ENCODE measurements at places on chromosomes 2 and 18.

DNA sequence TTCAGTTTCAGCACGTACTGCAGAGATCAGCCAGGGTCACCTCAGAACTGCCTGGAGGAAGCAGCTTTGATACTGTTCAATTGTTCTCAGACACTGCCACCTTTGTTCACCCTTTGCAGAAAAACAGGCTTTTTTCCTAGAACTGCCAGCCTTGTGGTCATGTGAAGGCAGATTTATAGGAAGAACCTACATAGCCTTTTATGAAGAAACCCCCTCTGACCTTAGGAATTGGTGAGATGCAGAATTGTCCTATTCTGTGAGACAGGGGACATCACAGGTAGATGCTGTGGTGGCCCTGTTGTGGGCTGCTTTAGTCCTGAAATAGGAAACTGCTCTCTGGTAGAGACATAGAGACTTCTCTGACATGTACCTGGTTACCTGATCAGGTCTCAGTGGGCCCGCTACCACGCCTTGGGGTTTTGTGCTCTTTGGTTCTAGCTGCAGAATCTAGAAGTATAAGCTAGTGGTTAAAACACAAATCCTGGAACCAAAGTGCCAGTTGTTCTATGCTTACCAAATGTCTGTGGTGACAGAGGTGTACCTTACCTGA, 206.6 kb downstream of the AGPS start:
- DNase-seq: no peak

DNA sequence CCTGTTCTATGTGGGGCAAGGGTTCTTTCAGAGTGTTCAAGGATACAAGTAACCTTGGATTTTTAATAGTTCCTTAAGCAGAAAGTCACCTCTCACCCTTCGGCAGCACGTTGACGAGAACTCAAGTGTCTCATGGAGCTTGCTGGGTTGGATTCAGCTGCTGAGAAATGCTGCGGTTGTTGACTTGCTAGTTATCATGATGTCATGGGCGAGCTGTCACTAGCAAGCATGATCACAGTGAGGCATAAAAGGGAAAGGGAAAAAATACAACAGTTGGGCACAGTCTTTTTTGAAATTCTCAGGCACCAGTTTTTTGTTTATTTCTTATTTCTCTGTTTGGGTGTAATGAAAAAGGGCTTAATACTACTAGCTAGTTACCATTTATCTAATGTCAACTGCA, 53.2 kb downstream of the ADCYAP1 start:
- no peak for DNase-seq

- no peak for DNase-seq
These were observed 1.1 kb downstream of the MYCN start for GRCh38 chr2:15941481-15941850.

GRCh38 chr2:196955036-196955435, 28.5 kb upstream of the PGAP1 start:
- no peak for DNase-seq

- no peak for DNase-seq
These were observed 248.5 kb upstream of the RND3 start for GRCh38 chr2:150735894-150736498.

- no peak for DNase-seq
These were observed 833.1 kb upstream of the CRIM1 start for GRCh38 chr2:35522450-35522849.

DNA sequence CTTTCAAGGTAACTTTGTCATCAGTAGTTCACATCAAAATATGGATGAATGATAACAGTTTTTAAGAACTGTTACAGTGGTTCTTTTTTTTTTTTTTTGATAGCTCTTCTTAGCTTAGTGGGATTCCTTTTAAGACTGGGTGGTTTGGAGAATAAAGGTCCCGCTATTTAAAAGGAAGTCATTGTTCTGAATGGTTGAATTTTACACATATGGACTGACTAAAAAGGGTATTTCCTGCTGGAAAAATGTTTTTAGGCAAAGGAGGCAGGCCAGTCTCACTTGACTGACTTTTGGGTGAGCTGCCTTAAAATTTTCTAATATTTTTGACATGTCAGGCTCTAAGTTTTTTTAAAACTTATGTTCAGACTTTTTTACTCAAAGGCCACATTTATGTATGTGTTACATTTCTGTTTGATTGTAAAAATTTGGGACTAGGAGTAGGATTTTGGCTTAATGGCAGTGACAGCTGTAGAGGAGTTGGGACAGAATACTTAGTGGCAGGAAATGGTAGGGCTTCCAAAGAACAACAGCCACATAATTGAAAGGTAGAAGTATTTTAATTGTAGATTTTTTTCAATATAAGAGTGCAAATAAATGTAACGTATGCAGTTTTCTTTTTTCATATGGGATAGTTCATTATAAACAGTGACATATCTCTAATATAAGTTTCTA, 13.7 kb downstream of the VAPA start:
- no peak for DNase-seq

DNA sequence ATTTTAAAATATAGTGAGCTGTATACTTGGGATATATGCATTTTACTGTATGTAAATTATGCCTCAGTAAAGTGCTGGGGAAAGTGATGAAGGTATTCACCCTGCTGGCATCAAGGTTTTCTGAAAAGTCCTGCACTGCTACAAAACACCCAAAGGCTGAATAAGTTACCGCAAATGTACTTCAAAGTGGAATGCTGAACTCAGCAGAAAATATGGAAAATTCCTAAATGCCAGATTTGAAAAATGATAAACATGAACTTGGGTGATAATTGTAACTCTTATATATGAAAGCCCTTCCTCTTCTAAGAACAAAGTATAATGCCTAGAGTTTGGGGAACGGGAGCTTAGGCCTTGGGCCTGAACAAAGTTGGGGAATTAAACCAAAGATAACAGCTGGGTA, 133.0 kb downstream of the GALNT1 start:
- DNase-seq: no peak

DNA sequence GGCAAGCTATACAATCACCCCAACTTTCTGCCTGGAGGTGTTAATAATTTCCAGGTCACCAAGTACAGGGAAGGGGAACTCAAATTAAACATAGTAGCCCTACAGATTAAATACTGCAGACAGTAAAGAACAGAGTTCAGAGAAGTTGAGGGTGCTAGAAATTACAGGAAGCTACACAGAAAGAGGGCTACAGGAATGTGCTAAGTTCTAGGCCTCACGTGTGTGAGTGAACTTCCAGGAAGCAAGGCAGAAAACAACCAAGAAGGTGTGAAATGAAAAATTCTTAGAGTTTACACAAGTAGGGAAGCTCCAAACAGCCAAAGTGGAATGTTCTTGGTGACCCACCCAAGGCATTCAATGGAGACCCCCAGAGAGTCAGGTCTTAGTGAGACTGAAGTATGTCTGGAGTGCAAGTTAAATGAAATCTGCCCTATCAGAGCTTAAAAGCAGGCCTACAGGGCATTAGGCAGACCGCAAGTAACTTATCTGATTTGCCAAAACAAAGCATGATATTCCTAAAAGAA, 58.1 kb upstream of the RNU4ATAC start:
- no peak for DNase-seq

DNA sequence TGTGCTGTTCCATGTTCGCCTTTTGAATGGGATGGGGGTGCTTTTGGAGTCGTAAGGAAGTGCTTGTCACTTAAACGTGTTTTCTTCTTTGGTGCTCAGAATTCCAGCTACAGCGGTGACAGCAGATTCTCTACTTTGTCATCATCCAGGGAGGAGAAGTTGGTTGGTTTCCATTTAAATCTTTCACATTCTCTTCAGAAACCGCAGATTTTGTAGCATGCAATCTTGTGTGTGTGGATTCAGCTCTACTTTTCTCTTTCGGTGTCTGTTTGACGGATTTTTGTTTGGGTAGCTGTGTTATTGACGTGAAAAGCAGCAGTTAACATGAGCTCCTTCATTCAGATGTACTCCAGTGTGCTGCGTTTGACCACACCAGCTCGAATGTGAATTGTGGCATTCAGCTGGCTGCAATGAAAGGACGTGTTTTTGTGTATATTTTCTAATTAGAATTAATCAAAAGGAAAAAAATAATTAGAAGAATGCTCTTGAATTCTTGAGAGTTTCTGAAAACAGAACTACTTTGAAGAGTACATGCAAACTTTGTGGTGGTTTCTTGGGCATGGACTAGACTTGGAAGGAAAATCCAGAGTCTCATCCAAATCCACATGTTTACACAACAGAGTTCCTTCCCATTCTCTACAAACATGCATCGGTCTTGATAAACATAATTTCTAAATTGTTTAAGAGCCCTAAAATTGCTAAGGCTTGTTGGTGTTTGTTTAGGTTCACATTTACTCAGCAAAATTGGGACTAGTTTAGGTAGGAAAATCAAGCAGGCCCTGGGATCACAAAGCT, 68.7 kb upstream of the RBM44 start:
- no peak for DNase-seq

DNA sequence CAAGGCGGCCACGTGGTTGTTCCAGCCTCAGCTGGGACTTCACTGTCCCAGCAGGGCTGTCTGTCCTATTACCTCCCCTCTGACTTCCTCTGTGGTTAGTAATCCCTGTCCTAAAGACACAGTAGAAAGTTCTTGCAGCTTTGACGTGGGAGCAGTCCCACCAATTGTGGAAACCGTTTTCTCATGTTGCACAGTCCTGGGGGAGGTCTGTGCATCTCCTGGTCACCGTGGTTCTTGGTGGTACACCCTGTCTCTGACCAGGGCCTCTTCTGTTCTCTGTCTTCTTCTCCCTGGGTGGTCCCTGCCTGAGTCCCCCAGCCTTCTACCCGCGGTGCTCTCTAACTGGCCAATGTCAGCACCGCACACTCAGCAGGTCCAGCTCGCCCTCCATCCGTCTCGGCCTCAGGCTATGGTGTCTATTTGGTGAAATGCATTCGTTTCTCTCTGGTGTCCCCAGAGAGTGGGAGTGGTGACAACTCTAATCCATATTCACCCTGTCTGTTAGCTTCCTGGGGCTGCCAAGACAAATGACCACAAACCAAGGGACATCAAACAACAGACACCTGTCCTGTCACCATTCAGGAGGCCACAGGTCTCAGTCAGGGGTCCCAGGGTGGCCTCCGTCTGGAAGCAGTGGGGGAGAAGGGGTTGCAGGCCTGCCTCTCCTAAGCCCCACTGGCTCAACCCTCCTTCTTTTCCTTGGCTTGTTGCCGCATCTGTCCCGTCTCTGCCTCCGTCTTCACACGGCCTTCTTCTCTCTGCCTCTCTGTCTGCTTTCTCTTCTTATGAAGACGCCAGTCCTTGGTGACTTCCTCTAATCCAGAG, 99.8 kb downstream of the SH3BP4 start:
- DNase-seq: no peak

DNA sequence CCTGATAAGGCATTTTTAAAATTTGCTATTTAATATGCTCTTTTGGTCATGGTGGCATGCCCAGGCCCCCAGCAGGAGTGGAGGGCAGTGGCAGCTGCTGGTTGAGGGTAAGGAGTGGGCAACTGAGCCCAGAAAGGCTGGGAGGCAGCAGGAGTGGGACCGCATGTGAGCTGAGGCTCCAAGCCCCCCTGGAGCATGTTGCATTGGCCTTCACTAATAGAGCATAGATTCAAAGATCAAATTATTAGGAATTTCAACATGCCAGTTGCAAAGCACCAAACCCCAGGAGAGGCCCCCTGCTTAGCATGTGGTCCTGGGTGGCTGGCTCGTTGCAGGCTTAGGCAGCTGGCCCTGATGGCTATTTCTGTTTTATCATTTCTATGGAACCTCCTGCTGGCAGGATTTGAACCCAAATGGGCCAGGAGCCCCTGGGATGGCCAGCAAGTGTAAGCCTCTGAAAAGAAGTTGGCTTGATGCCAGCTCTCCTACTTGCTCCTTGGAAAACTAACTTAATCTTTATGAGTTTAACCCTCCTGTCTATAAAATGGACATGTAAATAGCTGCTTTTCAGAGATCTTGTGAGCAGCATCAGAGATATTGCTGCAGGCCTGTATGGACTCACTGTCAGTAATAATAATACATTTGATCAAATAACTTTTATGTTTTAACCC, 42.1 kb upstream of the TMEM131 start:
- no peak for DNase-seq

- no peak for DNase-seq
These were observed 786.4 kb downstream of the RNF144A start for GRCh38 chr2:7703543-7704144.

- no peak for DNase-seq
These were observed 295.7 kb upstream of the TRIB2 start for GRCh38 chr2:12421046-12421445.

DNA sequence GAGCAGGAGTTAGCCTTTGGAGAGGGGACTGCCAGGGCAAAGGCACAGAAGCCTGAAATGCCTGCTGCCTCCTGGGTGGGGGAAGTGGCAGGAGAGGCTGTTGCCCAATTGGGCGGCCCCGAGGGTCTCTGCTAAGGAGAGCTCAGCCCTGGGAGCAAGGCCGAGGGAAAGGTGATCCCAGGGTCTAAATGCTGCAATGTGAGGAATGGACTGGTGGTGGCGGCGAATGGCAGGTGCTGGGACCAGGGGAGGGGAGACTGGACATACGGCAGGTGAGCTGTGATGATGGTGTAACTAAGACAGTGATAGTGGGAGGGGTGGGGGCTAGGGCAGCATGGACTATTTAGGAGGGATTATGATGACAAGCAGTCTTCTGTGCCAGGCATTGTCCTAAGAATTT, 104.0 kb downstream of the DYSF start:
- DNase-seq: no peak

DNA sequence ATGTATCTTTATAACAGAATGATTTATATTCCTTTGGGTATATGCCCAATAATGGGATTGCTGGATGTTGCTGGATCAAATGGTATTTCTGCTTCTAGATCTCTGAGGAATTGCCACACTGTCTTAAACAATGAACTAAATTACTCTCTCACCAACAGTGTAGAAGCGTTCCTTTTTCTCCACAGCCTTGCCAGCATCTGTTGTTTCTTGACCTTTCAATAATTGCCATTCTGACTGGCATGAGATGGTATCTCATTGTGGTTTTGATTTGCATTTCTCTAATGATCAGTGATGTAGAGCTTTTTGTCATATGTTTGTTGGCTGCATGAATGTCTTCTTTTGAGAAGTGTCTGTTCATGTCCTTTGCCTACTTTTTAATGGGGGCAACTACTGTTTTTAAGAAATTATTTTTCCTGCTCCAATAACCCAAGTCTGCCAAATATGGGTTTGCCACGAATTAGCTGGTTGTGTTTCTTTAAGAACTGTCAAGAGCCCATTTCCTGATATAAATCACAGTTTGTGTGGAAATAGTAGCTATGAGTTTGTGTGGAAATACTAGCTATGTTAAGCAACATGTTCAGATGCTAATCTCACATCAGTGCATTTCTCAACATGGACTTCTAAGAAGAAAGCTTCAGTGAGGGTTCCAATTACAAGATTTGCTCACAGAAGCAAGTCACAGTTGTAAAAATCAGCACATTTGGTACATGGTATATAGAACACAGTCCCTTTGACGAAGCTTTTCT, 259.4 kb downstream of the ANAPC1 start:
- no peak for DNase-seq
